Naive thymus-derived CD8-positive, alpha-beta T cell (primary cell): ENCODE measurements at places on chromosomes 11 and 22.
A peak's percentile ranks its signal among the peaks of the same experiment; 100 is the strongest.

GRCh38 chr22:17083811-17084441 is 874 bp upstream of the IL17RA start:
- no peak for DNase-seq

DNA sequence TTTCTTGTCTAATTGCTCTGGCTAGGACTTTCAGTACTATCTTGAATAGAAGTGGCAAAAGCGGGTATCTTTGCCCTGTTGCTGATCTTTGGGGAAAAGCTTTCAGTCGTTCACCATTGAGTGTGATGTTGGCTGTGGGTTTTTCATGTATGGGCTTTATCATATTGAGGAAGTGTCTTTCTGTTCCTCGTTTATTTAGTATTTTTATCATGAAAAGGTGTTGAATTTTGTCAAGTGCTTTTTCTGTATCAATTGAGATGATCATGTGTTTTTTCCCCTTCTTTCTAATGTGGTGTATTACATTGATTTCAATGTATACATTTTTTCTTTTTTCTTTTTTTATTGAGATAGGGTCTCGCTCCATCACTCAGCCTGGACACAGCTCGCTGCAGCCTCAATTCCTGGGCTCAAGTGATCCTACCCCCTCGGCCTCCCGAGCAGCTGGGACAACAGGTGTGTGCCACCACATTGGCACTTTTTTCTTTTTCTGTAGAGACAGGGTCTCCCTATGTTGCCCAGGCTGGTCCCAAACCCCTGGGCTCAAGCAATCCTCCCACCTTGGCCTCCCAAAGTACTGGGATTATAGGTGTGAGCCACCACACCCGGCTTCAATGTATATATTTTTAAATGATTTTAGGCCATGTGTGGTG is 5.3 kb upstream of the GNB1L start:
- no peak for DNase-seq

GRCh38 chr11:134755535-134755934 is 343.5 kb upstream of the B3GAT1 start:
- no peak for DNase-seq

- DNase-seq = no peak
These were observed 1414.6 kb upstream of the TENM4 start for GRCh38 chr11:80855426-80855825.

DNA sequence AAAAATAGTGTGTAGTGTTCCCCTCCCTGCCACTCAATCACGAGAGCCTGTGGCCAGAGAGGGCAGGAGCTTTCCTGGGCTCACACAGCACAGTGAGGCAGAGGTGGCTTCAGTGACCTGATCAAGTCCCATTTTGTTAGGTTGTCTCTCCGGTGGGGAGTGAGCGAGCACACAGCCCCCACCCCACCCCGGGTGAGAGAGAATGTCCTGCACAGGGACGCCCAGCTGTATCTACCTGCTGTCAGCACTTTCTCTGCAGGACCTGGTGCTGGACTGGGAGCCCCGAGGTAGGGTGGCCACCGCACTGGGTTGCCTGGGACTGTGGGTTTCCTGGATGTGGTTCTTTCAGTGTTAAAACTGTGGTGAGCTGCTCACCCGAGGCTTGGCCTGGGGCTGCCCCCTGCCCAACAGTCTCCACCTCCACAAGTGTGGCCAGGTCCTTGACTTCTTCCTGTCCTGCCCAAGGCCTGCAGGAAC is 6.1 kb downstream of the CAPN5 start:
- no peak for DNase-seq

GRCh38 chr11:99020352-99021225 is at the start of gene CNTN5:
TSS of gene CNTN5 (plus strand) at chr11:99020949.
- no peak for DNase-seq

DNA sequence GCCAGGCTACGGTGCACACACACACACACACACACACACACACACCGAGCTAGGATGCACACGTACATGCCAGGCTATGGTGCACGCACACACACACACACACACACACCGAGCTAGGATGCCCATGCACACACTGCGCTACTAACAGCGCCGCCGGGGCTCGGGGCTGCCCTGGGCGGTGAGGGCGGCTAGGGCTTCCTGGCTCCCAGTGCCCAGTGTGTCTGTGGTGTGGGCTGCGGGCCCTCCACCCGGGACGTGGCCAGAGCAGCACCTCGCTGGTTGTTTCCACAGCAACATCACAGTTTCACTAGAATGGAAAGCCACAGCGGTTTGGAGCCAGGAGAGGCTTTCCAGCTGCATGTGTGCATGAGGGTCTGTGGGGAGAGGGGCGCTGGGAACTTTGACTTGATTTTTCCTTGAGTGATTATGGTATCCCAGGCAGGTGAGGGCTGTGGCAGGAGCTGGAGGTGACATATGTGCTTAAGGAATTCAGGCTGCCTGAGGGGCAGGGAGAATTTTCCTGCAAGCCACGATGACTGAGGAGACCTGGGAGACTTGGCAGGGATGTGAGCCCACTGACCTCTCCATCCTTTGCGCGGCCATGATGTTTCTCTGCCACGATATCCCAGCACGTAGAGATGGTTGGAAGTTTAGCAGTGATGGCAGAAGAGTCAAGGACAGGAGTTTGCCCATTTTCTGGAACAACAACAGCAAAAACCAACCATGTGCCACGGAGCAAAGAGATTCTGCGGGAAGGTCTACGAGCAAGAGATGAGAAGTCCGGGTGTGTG is 195.9 kb downstream of the SNX19 start:
- no peak for DNase-seq

DNA sequence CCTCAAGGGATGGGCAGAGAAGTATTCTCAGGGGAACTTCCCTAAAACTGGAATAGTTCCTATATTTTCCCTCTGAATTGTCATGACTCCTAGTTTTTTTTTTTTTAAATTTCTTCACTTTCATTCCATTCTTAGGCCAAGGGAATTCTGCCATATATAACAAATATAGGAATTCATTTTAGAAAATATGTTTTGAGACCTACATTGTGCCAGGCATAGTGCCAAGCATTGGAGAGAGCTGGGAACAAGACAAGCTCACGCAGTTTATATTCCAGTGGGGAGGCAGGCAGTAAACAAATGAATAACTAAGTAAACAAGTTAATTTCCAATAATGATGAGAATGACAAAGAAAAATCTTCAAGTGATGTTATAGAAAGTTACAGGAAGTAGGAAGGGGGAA is 2.6 kb upstream of the NPTXR start:
- DNase-seq = no peak

DNA sequence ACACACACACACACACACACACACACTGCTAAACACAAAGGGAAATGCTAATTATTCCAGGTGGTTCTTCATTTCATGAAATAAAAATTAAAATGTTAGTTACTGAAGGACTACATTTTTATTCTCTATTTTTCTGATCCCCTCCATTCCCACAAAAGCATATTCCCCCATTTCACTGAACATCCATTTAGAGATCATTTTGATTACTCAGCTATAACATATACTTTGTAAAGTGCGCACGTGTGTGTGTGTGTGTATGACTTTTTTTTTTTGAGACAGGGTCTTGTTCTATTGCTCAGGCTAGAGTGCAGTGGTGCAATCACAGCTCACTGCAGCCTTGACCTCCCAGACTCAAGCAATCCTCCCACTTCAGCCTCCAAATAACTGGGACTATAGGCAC is 42.6 kb downstream of the SLC35F2 start:
- no peak for DNase-seq

DNA sequence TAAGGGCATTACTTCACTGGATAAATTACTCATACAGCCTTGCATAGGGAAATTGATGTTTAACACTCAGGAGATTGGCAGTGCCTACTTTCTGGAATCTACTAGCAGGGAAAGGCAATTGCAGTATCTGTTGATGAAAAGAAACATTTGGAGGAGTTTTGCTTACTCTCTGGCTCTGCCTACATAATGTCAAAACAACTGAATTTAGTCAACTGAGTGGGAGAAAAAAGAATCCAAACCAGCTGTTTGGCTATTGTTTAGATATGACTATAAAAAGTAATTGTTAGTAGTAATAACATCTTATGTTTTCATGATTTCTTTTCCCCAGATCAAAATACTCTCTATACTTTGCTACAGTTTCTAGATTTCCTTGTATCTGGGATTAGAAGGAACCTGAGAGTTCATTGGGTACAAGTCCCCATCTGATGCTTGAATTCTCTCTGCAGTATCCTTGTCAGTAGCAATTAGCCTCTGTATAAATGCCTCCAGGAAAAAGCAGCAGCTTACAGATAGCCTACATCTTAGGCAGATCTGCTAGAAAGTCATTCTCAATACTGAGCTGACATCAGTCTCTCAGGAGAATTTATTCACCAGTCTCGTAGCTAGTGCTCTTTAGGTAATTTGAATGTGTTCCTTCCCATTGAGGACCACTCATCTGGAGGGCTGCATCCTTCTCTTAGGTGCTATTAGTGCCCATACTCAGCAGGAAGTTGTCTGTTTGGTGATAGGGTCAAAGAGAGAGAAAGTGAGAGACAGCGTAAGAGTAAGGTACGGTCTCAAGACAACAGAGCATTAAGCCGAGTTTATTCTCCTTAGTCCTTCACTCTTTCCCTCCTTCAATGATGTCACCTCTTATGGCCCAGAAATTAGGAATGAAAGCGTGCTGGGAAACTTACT is 185.9 kb upstream of the CCDC90B start:
- DNase-seq = no peak

GRCh38 chr22:39173787-39174497 is 21.5 kb upstream of the CBX7 start:
- no peak for DNase-seq

DNA sequence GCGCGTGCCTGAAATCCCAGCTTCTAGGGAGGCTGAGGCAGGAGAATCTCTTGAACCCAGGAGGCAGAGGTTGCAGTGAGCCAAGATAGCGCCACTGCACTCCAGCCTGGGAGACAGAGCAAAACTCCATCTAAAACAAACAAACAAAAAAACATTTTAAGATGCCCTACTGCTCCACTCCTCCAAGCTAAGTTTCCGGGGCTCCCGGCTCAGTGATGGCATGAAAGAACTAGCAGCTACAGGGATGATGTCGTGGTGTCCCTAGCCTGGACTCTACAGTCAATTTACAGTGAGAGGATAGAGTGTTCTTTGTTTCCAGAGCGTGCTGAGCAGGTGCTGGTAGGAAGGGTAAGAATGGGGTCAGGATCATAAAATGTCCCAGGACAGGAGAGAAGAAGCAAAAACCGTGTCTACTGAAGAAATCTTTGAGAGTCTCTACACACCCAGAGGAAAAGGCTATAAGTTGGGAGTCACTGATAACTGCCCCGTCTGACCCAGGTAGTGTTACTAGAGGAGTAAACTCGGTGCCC is 1.2 kb upstream of the ZBTB3 start:
- DNase-seq = no peak

- no peak for DNase-seq
These were observed 110.4 kb upstream of the AKIP1 start for GRCh38 chr11:8800520-8801110.

DNA sequence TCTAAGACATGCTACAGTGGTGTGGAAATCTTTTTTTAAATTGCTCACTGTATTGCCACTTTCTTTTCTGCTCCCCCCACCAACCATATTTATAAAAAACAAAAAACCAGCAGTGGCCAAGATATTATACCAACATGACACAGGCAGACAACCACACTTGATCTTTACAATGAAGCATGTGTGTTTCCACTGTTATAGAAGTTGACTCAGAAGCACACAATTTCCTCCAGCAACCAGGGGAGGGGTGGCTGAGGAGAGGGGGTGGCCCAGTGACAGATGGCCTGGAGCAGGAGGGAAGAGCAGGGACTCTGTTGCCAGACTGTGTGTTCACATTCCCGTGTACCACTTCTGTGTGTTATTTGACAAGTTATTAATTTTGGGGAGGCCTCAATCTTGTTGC is 14.8 kb downstream of the CD59 start:
- no peak for DNase-seq

- no peak for DNase-seq
These were observed 140.2 kb upstream of the TIMP3 start for GRCh38 chr22:32661296-32661695.

DNA sequence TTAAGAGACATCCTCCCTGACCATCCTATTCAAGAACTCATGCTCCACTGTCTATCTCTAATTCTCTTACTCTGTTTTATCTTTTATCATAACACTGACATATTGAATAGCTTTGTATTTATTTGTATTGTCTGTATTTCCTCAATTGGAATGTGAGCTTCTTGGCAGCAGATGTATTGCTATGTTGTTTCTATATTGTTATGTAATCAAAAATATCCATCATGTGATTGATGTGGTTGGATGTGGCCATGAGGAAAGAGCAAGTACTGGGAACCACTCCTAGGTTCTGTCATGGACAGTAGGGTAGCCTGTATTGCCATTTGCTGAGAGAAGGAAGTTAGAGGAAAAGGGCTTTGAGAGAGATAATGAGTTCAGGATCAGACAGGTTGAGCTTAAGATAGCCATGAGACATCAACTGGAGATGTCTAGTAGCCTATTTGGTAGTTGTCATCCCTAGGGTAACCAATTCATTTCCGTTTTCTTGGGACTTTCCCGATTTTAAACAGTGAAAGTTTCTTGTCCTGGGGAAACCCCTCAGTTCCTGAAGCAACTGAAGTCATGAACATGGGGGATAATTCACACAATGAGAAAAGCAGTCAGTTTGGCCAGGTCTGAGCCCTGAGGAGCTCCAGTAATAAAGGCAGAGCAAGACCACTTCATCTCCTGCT is 404.5 kb downstream of the INSC start:
- no peak for DNase-seq

- DNase-seq = no peak
These were observed 20.8 kb upstream of the TUB start for GRCh38 chr11:8060146-8060719.

DNA sequence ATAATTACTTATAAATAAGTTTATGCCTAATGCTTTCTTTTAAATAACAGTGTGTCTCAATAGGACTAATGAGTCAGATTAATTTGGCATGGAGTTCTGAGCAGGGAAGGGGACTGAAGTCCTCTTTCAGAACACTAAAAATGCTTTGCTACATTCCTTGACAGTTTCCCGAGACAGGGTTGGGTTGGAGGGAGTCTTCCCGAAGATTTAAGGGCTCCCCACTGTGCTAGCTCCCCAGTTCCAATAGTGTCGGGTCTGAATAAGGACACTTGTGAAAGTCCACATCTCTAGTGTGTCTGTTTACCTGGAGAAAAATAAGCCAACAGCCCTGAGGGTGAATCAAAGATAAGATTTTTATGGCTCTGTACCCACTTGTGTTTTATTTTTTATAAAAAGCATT is 41.8 kb upstream of the HSD17B12 start:
- DNase-seq = no peak

DNA sequence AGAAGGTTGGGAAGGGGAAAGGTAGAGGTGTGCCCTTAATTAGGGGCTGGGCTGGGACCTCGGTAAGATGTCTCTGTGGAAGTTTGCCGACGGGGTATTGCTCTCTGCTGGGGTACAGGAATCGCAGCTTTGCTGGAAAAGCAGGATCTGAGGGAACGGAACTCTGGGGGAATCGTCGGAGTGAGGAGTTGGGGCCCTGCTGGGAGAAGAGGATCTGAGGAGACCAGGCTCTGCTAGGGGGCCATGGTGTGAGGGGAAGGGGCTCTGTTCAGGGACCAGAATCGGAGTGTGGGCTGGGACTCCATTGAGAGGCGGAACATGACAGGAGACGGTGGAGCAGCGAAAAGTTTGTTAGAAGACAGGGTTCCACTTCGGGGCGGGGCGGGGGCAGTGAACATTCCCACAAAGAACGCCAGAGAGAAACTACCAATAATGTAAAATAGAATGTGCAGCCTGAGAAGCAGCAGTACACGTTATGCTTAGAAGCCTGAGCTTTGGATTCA is 456 bp downstream of the AAMDC start:
- DNase-seq = peak; percentile 17

GRCh38 chr11:123640029-123640428 is 14.4 kb downstream of the SCN3B start:
- no peak for DNase-seq
